GM23248 (cell line): ENCODE measurements at places on chromosomes 11 and 22. TPM values are rescaled to one million over a fixed set of nuclear protein-coding genes. Genes with fewer than 3 reads are reported as not detected.
A peak's percentile ranks its signal among the peaks of the same experiment; 100 is the strongest.

GRCh38 chr11:90187839-90188238 is 35.0 kb downstream of the CHORDC1 start:
- no peak for DNase-seq

GRCh38 chr22:31230155-31230870 is 18.2 kb downstream of the LIMK2 start:
- DNase-seq = peak; percentile 42

DNA sequence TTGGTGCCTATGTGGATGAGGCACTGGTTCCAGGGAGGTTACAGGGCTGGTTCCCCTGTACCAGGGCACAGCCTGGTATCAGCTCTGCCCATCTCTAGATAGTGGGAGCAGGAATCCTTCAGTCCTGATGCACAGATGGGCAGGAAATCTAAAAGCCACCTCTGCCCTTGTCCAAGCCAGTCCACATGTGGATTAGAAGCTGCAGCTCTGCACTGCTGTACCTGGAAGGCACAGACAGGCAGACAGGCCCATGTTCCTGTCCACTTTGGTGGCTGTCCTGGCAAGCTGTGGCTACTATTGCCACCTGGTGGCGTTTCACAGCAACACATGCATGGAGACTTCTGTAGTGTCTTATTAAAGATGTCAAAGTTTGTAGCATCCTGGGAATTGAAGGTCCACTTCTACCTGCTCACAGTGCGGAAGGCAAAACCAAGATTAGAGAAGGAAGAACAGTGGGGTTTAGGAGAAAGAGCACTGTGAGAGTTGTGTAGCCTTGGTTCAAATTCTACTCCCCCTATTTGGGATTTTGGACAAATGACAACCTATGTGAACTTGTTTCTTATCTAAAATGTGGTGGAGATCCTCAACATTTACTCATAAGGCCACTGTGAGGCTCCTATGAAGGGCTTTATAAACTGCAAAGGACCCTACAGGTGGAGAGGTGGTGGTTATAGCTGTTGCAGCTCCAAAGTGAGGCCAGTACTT is 30.1 kb downstream of the NAV2 start:
- DNase-seq = peak; percentile 79

Gene PRRG4
- not detected in 2 replicates for total RNA-seq
